Suprapubic skin (tissue), 4 donors: ENCODE measurements at places on chromosomes 7 and 10.
A peak's percentile ranks its signal among the peaks of the same experiment; 100 is the strongest.

DNA sequence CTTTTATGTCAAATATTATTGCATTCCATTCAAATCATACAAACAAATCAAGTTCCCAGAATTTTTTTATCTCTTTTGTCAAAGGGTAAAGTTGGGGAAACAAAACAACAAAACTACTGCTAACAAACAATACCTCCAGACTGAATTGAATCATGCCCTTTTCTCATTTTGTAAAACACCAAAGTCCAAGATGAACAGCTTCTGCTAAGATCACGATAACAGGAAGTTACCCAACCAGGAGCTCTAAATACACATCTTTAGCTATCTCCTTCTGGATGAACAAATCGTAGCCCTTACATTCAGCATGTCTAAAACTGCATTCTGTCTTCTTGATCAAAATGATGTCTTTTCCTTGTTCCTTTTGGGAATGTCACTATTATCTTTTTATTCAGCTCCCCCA, 97.4 kb downstream of the CTTNBP2 start:
- no peaks in the 10 kb centered on the region for H3K27me3 ChIP-seq
- no peaks in the 10 kb centered on the region for H3K36me3 ChIP-seq
- DNase-seq, result no peak
- peaks cover 5% of the 10 kb centered on the region for H3K4me1 ChIP-seq
- no peak overlapping the region for H3K4me3 ChIP-seq

GRCh38 chr10:86048571-86048970, 318.0 kb downstream of the GRID1 start:
- H3K4me1 ChIP-seq, result no peaks in the 10 kb centered on the region
- H3K4me3 ChIP-seq, result no peak overlapping the region
- DNase-seq, result no peak
- no peaks in the 10 kb centered on the region for H3K27me3 ChIP-seq

GRCh38 chr10:127911218-127911866, 4.4 kb downstream of the PTPRE start:
- H3K27ac ChIP-seq, result no peak overlapping the region
- H3K4me3 ChIP-seq, result no peak overlapping the region
- no peak for DNase-seq
- no peaks in the 10 kb centered on the region for H3K36me3 ChIP-seq
- peaks cover 19% of the 10 kb centered on the region for H3K27me3 ChIP-seq

- no peak overlapping the region for H3K27ac ChIP-seq
- no peaks in the 10 kb centered on the region for H3K4me1 ChIP-seq
- no peaks in the 10 kb centered on the region for H3K27me3 ChIP-seq
- no peaks in the 10 kb centered on the region for H3K36me3 ChIP-seq
- DNase-seq, result no peak
- no peak overlapping the region for H3K4me3 ChIP-seq
These were observed 95.0 kb downstream of the CDCA7L start for GRCh38 chr7:21850531-21851285.

- no peak overlapping the region for H3K4me3 ChIP-seq
- no peaks in the 10 kb centered on the region for H3K27me3 ChIP-seq
- DNase-seq, result no peak
- no peaks in the 10 kb centered on the region for H3K36me3 ChIP-seq
- H3K27ac ChIP-seq, result no peak overlapping the region
- H3K4me1 ChIP-seq, result no peaks in the 10 kb centered on the region
These were observed 267.1 kb downstream of the PRPF18 start for GRCh38 chr10:13853854-13854253.

GRCh38 chr10:31702005-31702404, 226.6 kb downstream of the ARHGAP12 start:
- peak overlapping the region; percentile 46 for H3K27ac ChIP-seq
- H3K4me1 ChIP-seq, result peaks cover 60% of the 10 kb centered on the region
- no peak overlapping the region for H3K4me3 ChIP-seq
- H3K36me3 ChIP-seq, result no peaks in the 10 kb centered on the region

DNA sequence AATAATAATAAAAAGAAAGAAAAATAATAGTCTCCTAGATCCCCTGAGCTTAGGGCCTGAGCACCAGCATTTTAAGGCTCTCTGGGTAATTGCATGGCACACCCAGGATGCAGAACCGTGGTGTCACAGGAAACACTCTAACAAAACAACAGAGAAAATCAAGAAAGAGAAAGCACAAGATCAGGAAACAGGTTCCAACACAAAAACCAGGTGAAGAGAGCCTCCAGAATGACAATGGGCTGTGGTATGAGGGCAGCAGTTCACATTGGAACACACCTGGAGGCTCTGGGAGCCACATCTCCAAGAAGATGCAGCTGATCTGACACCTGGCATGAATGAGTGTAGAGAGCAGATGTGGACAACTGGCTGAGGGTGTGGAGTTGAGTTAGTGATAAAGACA, 7.1 kb downstream of the MMRN2 start:
- no peak for DNase-seq
- no peak overlapping the region for H3K27ac ChIP-seq
- H3K4me1 ChIP-seq, result peaks cover 33% of the 10 kb centered on the region

DNA sequence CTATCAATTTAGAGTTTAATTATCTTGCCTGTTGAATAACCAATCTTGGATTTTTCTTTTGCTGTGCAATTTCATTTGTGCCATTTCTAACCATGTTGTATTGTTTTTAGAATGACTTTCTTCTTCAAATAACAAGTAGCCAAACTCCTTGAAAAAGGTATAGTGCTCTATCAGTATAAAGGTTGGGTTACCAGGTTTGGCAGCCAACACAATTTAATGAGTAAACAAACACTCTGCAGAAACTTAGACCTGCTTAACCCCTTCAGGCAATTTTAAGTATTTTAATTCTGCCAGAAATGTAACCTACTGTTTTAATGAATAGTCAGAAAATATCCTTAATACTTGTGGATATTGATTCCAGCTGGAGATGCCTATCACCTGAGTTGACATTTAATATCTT, 299.8 kb downstream of the ARL4A start:
- H3K27ac ChIP-seq, result no peak overlapping the region
- H3K36me3 ChIP-seq, result no peaks in the 10 kb centered on the region
- H3K27me3 ChIP-seq, result no peaks in the 10 kb centered on the region
- H3K4me3 ChIP-seq, result no peak overlapping the region

GRCh38 chr10:133298466-133298865, 10.2 kb downstream of the TUBGCP2 start:
- H3K27ac ChIP-seq, result no peak overlapping the region
- no peaks in the 10 kb centered on the region for H3K4me1 ChIP-seq
- no peak for DNase-seq
- no peaks in the 10 kb centered on the region for H3K27me3 ChIP-seq

GRCh38 chr7:98352621-98353020, 48.3 kb downstream of the BAIAP2L1 start:
- H3K27ac ChIP-seq, result peak overlapping the region; percentile 6
- no peaks in the 10 kb centered on the region for H3K27me3 ChIP-seq
- H3K4me1 ChIP-seq, result peaks cover 22% of the 10 kb centered on the region
- H3K36me3 ChIP-seq, result no peaks in the 10 kb centered on the region

GRCh38 chr10:133318494-133319127, 9.9 kb downstream of the ZNF511 start:
- no peak for DNase-seq
- no peaks in the 10 kb centered on the region for H3K36me3 ChIP-seq
- peaks cover 7% of the 10 kb centered on the region for H3K4me1 ChIP-seq
- H3K4me3 ChIP-seq, result peak overlapping the region; percentile 40

DNA sequence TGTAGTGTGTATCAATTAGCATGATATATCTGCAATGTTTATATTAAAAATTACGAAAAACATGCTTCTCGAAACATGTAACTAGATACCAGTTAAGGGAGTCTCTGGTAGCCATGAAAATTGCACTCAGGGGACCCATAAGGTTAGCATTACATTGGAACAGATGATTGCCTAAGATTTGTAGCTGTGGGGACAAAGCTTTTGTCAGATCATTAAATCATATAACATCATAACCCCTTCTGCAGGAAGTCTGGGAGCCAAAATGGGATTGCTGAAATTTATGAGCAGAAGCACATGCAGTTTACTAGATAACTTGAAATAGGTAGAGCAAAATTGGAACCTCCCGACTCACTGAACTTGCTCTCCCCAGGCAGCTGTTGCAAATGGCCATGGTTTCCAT, 235.0 kb upstream of the IGFBP3 start:
- H3K27me3 ChIP-seq, result no peaks in the 10 kb centered on the region
- DNase-seq, result no peak
- H3K36me3 ChIP-seq, result no peaks in the 10 kb centered on the region
- H3K4me3 ChIP-seq, result no peak overlapping the region
- no peaks in the 10 kb centered on the region for H3K4me1 ChIP-seq

DNA sequence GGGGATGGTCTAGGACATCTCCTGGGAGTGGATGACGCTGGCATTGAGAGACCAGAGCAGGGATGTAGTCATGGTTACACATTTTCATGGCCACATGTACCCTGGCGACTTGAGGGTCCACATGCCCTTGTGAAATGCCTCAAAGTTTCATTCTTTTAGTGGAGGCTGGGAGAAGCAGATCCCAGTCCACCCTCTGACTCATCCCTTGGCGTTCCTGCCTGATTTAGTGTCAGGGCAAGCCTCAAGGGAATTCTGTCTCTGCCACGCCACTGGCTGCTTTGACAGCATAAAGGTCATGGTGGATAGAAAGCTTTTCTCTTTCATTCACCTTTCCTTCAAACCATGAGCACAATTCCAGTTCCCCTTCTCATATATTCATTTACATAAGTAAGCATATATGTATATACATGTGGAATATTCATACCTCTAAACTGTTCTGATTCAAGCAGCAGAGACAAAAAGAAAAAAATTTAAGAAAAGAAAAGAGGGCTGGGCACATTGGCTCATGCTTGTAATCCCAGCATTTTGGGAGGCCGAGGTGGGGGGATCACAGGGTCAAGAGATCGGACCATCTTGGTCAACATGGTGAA, 21.8 kb upstream of the KIF5B start:
- H3K36me3 ChIP-seq, result no peaks in the 10 kb centered on the region
- DNase-seq, result peak; percentile 71
- no peaks in the 10 kb centered on the region for H3K27me3 ChIP-seq
- no peak overlapping the region for H3K4me3 ChIP-seq

- no peaks in the 10 kb centered on the region for H3K36me3 ChIP-seq
- H3K27ac ChIP-seq, result no peak overlapping the region
- no peak overlapping the region for H3K4me3 ChIP-seq
- H3K4me1 ChIP-seq, result peaks cover 10% of the 10 kb centered on the region
- DNase-seq, result no peak
These were observed 38.3 kb upstream of the SRGN start for GRCh38 chr10:69049566-69049961.

GRCh38 chr10:93838278-93838677, 55.5 kb upstream of the SLC35G1 start:
- H3K27ac ChIP-seq, result no peak overlapping the region
- no peaks in the 10 kb centered on the region for H3K36me3 ChIP-seq
- H3K4me3 ChIP-seq, result no peak overlapping the region
- H3K27me3 ChIP-seq, result no peaks in the 10 kb centered on the region
- DNase-seq, result no peak
- H3K4me1 ChIP-seq, result no peaks in the 10 kb centered on the region

GRCh38 chr10:122543676-122544445, 16.7 kb upstream of the DMBT1 start:
- H3K27me3 ChIP-seq, result no peaks in the 10 kb centered on the region
- DNase-seq, result no peak
- peaks cover 18% of the 10 kb centered on the region for H3K4me1 ChIP-seq
- H3K36me3 ChIP-seq, result no peaks in the 10 kb centered on the region
- H3K27ac ChIP-seq, result no peak overlapping the region

- H3K27me3 ChIP-seq, result no peaks in the 10 kb centered on the region
- no peak for DNase-seq
- peak overlapping the region; percentile 24 for H3K27ac ChIP-seq
- H3K4me3 ChIP-seq, result no peak overlapping the region
These were observed 4.1 kb upstream of the NT5C2 start for GRCh38 chr10:103197174-103197573.

DNA sequence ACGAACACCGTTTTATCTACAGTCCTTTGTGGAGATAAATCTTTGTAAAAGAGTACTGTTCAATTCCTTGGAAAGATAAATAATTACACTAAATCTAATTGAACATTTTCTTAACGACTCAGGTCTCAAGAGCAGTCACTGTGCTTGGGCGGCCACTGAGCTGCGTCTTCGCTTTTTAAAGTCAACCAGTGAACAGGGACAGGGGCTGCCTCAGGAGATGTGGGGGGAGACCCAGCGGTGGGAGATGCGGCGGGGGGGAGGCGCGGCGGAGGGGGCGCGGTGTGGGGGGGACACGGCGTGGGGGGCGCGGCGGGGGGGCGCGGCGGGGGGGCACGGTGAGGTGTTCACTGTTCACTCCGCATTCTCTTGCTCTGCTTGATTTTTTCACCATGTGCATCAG, 39.8 kb downstream of the CAMK2B start:
- DNase-seq, result peak; percentile 25
- no peaks in the 10 kb centered on the region for H3K36me3 ChIP-seq
- H3K4me1 ChIP-seq, result no peaks in the 10 kb centered on the region
- no peaks in the 10 kb centered on the region for H3K27me3 ChIP-seq

DNA sequence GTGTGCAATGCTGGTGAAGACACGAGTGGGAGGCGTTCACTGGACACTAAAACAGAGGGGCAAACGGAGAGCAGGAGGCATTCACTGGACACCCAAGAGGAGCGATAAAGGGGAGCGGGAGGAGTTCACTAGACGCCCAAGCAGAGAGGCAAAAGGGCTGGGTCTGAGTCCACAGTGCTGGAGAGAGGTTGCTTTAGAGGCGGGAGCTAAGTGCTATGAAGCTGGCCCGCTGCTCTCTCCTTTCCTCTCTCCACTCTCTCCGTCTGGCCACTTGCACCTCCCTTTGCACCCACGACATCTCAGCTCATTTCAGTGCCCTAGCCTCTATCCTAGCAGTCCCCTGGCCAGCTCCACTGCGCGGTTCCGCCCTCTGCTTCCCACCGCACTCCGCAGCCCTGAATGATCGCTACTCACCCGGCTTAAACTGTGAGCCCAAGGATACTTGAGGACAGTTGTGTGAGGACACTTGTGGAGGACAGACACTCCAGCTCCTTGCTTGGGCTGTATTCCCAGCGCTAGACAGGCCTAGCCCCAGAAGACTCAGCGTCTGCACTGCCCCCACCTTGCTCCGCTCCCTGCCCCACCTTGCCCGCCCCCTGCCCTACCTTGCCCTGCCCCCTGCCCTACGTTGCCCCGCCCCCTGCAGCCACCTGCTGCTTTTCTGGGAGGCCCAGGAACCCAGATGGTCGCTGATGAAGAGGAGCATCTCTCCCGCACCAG, 78.8 kb upstream of the CPXM2 start:
- no peak overlapping the region for H3K27ac ChIP-seq
- no peak overlapping the region for H3K4me3 ChIP-seq
- H3K27me3 ChIP-seq, result peaks cover 85% of the 10 kb centered on the region

DNA sequence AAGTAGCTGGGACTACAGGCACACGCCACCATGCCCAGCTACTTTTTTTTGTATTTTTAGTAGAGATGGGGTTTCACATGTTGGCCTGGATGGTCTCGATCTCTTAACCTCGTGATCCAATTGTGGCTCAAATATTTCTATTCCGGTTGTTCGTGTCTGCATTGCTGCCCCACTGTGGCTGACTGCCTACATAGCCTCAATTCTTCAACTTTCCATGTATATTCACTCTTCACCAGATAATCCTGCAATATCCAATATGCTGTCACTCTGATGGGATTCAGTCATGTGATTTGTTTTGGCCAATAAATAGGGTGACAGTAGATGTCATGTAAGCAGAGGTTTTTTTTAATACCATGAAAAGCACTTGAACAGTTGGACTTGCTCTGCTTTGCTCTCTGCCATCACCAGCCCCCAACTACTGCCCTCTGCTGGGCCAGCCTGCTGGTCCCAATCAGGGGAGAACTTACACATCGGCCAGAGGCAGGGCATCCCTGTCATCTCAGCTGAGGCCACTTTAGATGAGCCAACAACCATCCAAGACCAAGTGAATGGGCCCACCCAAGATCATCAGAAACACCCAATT, 56.7 kb downstream of the NSUN6 start:
- H3K4me3 ChIP-seq, result no peak overlapping the region
- no peak overlapping the region for H3K27ac ChIP-seq
- no peaks in the 10 kb centered on the region for H3K27me3 ChIP-seq
- peaks cover 9% of the 10 kb centered on the region for H3K36me3 ChIP-seq
